H1 (cell line): ENCODE measurements at places on chromosomes 16 and 17. TPM values are rescaled to one million over a fixed set of nuclear protein-coding genes. Genes with fewer than 3 reads are reported as not detected.

DNA sequence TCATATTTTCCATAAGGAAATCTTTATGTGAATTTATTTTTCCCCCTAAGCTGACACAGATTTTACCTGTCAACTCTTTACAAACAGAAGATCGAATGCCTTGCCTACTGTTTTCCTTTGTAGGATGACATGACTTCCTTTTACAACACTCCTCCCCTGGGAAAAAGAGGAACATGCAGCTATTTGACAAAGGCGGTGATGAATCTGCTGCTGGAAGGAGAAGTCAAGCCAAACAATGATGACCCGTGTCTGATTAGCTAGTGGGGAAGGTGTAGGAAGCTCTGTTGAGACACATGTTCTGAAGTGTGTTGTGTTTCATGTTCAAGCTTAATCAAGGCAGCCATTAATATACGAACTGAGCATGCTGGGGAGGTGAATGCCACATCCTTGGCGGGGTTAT lies 238.0 kb downstream of the PHKB start:
- H3K27ac ChIP-seq, result no peak overlapping the region
- DNase-seq, result no peak
- H3K4me3 ChIP-seq, result no peak overlapping the region
- no peaks in the 10 kb centered on the region; the same call in 1 of the 2 replicates for H3K36me3 ChIP-seq

DNA sequence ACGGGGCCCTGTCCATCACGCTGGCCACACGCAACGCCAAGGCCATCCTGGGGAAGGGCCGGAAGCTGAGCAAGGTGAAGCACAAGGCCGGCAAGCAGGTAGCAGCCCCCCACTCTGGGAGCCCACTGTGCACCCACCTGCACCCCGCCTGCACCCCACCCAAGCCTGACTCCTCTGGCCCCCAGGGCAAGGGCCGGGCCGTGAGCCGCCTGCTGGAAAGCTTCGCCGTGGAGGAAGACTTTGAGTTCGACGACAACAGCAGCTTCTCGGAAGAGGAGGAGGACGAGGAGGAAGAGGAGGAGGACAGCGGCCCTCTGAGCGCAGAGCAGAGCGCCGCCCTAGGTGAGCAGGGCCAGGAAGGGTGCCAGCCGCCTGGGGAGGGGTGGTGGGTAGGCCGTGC lies 54.0 kb downstream of the ACTG1 start:
- no peaks in the 10 kb centered on the region for H3K36me3 ChIP-seq
- no peaks in the 10 kb centered on the region for H3K27me3 ChIP-seq
- no peak overlapping the region for H3K4me3 ChIP-seq
- H3K4me1 ChIP-seq, result peaks cover 6% of the 10 kb centered on the region
- no peak overlapping the region for H3K27ac ChIP-seq

- no peak overlapping the region for H3K27ac ChIP-seq
- H3K36me3 ChIP-seq, result no peaks in the 10 kb centered on the region
- H3K4me3 ChIP-seq, result no peak overlapping the region
- H3K27me3 ChIP-seq, result no peaks in the 10 kb centered on the region
- no peaks in the 10 kb centered on the region for H3K4me1 ChIP-seq
- DNase-seq, result no peak
Observed at GRCh38 chr17:71273441-71273840, 847.4 kb upstream of the SOX9 start.

GRCh38 chr17:19676896-19677295 lies 28.3 kb downstream of the ALDH3A2 start:
- no peaks in the 10 kb centered on the region for H3K27me3 ChIP-seq
- peaks cover 8% of the 10 kb centered on the region for H3K36me3 ChIP-seq
- H3K4me1 ChIP-seq, result no peaks in the 10 kb centered on the region
- no peak overlapping the region for H3K4me3 ChIP-seq

DNA sequence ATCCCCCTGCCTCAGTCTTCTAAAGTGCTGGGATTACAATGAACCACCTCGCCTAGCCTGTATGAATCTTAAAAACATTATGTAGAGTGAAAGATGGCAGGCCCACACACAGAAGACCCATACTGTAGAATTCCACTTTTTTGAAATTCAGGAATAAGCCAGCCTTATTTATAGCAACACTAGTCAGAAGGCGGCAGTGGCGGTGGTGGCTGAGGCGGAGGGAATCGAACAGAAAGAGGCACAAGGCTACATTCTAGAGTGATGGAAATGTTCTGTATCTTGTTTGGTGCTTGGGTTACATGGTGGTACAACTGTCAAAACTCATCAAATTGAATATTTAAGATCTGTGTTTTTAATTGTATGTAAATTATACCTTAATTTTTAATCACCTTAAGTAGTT lies 11.3 kb downstream of the GFOD2 start:
- no peaks in the 10 kb centered on the region for H3K4me1 ChIP-seq
- no peaks in the 10 kb centered on the region for H3K36me3 ChIP-seq
- no peaks in the 10 kb centered on the region for H3K27me3 ChIP-seq
- no peak overlapping the region for H3K4me3 ChIP-seq

DNA sequence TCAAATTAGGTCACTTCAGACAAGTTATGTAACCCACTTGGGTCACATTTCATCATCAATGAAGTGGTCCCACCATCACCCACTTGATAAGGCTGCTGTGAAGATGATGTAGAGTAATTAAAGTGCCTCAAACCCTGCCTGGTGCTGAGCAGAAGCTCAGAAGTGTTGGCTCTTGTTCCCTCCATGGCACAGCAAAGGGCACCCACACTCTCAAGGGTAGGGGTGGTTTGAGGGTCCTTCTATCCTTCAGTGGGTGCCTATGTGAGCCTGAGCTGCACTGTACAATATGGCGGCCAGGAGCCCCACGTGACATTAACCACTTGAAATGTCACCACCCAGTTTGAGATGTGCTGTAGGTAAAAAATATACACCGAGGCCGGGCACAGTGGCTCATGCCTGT lies 71.5 kb downstream of the CYTH1 start:
- no peaks in the 10 kb centered on the region for H3K27me3 ChIP-seq
- DNase-seq, result no peak
- no peak overlapping the region for H3K4me3 ChIP-seq
- no peaks in the 10 kb centered on the region for H3K36me3 ChIP-seq

DNA sequence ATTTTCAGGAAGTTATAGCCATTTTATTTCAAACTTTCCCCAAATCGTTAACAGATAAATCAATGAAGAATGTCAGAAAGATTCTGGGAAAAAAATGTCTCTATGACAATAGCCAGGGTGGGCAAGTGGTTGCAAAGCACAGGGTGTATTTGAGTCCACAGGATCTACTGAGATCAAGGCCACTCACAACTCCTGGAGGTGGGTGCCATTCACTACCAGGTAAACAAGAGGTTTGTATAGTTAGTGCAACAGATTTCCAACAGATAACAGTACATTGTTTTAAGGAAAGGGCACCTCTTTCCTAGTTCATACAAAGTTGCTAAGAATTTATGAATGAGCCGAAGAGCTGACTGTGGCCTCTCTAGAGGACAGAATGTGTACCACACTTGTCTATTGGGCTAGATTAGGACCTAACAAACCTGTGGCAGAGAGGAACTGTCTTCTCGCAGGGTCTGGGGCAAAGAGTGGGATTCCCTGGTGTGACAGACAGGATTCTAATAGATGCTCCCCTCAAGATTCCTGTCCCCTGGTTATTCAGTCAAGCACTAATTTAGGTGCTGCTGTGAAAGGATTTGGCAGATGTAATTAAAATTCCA lies 52.0 kb upstream of the ZNF629 start:
- H3K27me3 ChIP-seq, result no peaks in the 10 kb centered on the region
- H3K4me3 ChIP-seq, result no peak overlapping the region
- no peaks in the 10 kb centered on the region for H3K4me1 ChIP-seq
- H3K27ac ChIP-seq, result no peak overlapping the region
- DNase-seq, result no peak
- H3K36me3 ChIP-seq, result no peaks in the 10 kb centered on the region

GRCh38 chr16:2386990-2387389 lies 42.3 kb upstream of the CCNF start:
- no peak overlapping the region for H3K27ac ChIP-seq
- peak overlapping the region; percentile 26; the same call in 1 of the 2 replicates for H3K4me3 ChIP-seq
- H3K4me1 ChIP-seq, result peaks cover 8% of the 10 kb centered on the region
- H3K36me3 ChIP-seq, result peaks cover 5% of the 10 kb centered on the region; the same call in 1 of the 2 replicates
- peak; percentile 73 for DNase-seq

GRCh38 chr16:4339455-4339854 lies 11.7 kb downstream of the PAM16 start:
- H3K4me3 ChIP-seq, result no peak overlapping the region
- H3K4me1 ChIP-seq, result no peaks in the 10 kb centered on the region; the same call in 1 of the 2 replicates
- no peaks in the 10 kb centered on the region for H3K27me3 ChIP-seq
- no peak for DNase-seq

DNA sequence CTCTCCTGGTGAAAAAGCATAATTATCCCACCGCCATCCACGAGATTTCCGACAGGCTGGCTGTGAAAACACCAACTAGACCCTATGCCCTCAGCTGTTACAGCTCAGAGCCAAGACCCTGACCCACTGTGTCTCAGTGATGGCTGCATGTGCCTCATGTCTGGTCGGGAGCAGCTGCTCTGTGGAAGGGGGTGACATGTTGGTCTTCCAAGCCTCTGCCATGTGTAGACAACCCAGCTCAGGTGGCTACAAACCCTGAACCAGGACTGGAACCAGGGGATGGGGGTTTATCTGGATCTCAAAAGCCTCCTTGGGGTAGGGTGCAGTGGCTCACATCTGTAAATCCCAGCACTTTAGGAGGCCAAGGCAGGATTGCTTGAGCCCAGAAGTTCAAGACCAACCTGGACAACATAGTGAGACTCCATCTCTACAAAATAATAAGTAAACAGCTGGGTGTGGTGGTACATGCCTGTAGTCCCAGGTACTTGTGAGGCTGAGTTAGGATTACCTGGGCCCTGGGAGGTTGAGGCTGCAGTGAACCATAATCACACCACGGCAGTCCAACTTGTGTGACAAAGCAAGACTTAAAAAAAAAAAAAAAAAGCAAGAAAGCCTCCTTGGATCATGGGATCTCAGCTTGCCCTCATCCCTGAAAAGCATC lies 220.3 kb downstream of the CPPED1 start:
- no peak for DNase-seq
- H3K36me3 ChIP-seq, result no peaks in the 10 kb centered on the region
- H3K4me1 ChIP-seq, result no peaks in the 10 kb centered on the region
- H3K27me3 ChIP-seq, result no peaks in the 10 kb centered on the region
- no peak overlapping the region for H3K27ac ChIP-seq

- H3K36me3 ChIP-seq, result no peaks in the 10 kb centered on the region
- H3K4me3 ChIP-seq, result no peak overlapping the region
- no peak overlapping the region for H3K27ac ChIP-seq
- H3K4me1 ChIP-seq, result peaks cover 17% of the 10 kb centered on the region
- no peak for DNase-seq
Observed at GRCh38 chr16:56298948-56299596, 107.8 kb downstream of the GNAO1 start.

GRCh38 chr17:46056800-46057304 lies 57.8 kb downstream of the STH start:
- no peak for DNase-seq
- no peak overlapping the region for H3K27ac ChIP-seq
- H3K27me3 ChIP-seq, result no peaks in the 10 kb centered on the region
- no peak overlapping the region for H3K4me3 ChIP-seq

GRCh38 chr16:55021595-55022475 lies 91.2 kb downstream of the IRX5 start:
- no peaks in the 10 kb centered on the region for H3K4me1 ChIP-seq
- H3K4me3 ChIP-seq, result no peak overlapping the region
- DNase-seq, result peak; percentile 15

- H3K36me3 ChIP-seq, result no peaks in the 10 kb centered on the region
- H3K4me1 ChIP-seq, result peaks cover 8% of the 10 kb centered on the region; the same call in 1 of the 2 replicates
- no peak overlapping the region for H3K4me3 ChIP-seq
- H3K27ac ChIP-seq, result no peak overlapping the region
Observed at GRCh38 chr16:21117567-21117966, 33.1 kb downstream of the DNAH3 start.

- no peak for DNase-seq
- no peak overlapping the region for H3K4me3 ChIP-seq
- peaks cover 29% of the 10 kb centered on the region for H3K4me1 ChIP-seq
- H3K36me3 ChIP-seq, result no peaks in the 10 kb centered on the region
- H3K27me3 ChIP-seq, result no peaks in the 10 kb centered on the region
Observed at GRCh38 chr17:78369791-78370381, 8.6 kb upstream of the PGS1 start.

DNA sequence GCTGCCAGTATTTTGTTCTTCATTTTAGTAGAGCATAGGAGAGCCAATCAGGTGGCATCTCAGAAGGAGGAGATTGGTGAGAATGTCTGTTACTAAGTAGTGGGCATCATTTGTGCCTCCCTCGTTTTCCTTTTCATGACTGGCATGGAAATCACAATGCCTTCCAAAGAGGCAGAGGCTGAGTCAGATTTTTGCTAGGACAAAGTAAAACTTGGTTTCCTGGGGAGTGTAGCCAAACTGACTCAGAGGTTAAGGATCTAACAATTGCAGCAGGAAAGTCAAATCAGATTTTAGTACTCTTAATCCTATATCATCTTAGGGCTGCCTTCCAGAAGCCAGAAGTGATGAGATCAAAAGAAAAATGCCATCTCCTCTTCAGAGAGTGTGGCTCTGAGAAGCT lies 138.7 kb downstream of the ANKFN1 start:
- DNase-seq, result no peak
- H3K4me1 ChIP-seq, result no peaks in the 10 kb centered on the region
- H3K36me3 ChIP-seq, result no peaks in the 10 kb centered on the region

DNA sequence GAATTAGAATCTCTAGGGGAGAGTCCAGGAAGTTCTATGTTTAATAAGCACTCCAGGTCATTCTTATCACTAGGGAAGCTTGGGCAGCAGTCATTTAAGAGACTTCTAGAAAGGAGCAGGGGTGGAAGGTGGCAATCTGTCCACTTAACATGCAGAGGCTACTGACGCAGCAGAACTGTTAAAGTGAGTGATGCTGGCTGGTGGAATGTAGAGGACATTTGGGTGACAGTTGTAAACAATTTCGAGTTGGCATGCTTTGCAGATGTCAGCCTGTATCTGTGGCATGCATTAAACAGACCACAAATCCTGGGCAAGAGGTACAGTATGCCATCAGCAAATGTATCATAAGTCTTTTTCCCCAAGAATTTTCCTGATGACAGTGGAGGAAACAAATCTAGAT lies 40.5 kb upstream of the HS3ST3A1 start:
- H3K4me1 ChIP-seq, result no peaks in the 10 kb centered on the region
- no peaks in the 10 kb centered on the region for H3K36me3 ChIP-seq
- no peak for DNase-seq

Gene C16orf96
- polyA plus RNA-seq, result 1.0 and 1.8 TPM in 2 replicates

Gene DHODH
- polyA plus RNA-seq, result 9.1 and 9.7 TPM in 2 replicates

Gene MYOCD
- 0.30 and 0.44 TPM in 2 replicates for polyA plus RNA-seq

Gene KCNH6
- 3.6 and 5.0 TPM in 2 replicates for polyA plus RNA-seq

Gene MT1A
- polyA plus RNA-seq, result not detected in 2 replicates

Gene ABCA10
- not detected in 2 replicates for polyA plus RNA-seq
